Stimulated activated CD8-positive, alpha-beta memory T cell treated with anti-CD3 and anti-CD28 coated beads, Interleukin-4, amount 100 ng/mL, for 4 hours (primary cell): ENCODE measurements at places on chromosomes 1 and 21.

GRCh38 chr1:92900539-92900938, 60.7 kb downstream of the DIPK1A start:
- no peak for DNase-seq

GRCh38 chr1:225772848-225773247, 4.8 kb upstream of the SRP9 start:
- no peak for DNase-seq

DNA sequence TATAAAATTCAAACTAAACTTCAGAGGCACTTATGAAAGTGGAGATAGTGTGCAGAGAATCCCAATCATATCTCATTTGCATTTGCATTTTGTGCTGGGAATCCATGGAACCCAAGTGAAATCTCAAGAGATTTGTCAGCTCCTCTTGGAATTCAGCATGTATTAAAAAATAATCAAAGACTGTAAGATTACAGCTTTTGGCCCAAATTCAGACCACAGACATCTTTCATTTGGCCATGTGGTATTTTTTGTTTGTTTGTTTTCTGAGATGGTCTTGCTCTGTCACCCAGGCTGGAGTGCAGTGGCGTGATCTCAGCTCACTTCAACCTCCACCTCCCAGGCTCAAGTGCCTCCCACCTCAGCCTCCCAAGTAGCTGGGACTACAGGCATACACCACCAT, 3.8 kb upstream of the CACYBP start:
- DNase-seq = no peak

GRCh38 chr21:15221799-15222386, 157.1 kb upstream of the NRIP1 start:
- no peak for DNase-seq

DNA sequence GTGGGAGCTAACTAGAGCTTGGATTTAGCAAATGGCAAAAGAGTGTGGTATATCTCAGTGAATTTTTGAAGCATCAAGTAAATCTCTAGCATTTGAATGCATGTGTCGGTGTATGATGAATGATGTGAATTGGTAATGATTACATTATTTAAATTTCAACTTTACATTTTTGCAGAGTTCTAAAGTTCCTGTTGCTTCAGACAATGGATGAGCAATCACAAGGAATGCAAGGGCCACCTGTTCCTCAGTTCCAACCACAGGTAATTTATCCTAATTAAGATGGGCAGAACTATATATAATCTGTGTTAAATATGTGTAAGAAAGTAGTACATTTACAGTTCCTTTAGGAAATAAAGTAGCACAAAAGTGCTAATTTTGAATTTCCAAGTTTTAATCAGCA, 75.6 kb downstream of the NEK7 start:
- no peak for DNase-seq

- no peak for DNase-seq
These were observed 37.1 kb upstream of the CTTNBP2NL start for GRCh38 chr1:112358798-112359408.

DNA sequence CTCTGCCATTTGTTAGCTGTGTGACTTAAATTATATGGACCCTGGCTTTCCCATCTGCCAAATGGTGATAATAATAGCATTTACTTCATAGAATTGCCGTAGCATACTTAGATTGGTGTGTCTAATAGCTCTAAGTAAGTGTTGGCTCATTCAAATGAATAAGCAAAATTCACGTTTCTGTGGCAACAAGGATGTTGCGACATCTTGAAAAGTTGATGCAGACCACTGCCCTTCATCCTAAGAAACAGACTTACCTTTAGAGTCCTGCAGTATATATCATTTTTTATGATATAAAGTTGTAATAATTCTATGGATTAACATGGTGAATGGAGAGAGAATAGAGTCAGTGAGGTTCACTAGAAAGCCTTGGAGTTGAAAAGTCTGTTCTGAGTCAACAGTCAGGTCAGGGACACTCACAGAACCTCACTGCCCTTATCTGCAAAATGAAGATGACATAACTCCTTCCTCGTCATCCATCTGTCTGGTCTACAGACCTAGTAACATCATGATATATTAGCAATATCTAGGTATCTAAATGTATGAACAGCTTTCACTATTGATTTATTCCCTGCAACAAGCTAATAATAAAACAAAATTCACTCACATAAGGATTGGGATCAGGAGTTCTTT, 167.3 kb upstream of the C8B start:
- DNase-seq = no peak

GRCh38 chr1:115142616-115143015, 53.3 kb upstream of the TSPAN2 start:
- DNase-seq = no peak

DNA sequence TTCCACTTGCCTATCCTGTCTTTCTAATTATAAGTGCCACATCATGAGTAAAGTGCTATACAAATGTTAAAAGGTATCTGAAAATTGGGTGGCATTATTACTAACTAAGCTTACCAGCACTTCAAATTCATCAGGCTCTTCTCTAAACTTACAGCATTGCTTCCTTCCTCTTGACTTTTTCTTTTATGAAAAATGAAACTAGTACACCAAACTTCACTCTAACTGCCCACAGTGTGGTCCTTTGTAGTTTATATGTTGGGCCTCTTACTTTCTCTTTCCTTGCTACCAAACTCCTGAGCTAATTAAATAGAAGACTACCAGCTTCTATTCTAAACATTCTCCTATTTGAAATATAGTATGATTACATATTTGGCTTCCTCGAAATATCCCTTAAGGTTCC, 81.8 kb downstream of the NOTCH2 start:
- no peak for DNase-seq

DNA sequence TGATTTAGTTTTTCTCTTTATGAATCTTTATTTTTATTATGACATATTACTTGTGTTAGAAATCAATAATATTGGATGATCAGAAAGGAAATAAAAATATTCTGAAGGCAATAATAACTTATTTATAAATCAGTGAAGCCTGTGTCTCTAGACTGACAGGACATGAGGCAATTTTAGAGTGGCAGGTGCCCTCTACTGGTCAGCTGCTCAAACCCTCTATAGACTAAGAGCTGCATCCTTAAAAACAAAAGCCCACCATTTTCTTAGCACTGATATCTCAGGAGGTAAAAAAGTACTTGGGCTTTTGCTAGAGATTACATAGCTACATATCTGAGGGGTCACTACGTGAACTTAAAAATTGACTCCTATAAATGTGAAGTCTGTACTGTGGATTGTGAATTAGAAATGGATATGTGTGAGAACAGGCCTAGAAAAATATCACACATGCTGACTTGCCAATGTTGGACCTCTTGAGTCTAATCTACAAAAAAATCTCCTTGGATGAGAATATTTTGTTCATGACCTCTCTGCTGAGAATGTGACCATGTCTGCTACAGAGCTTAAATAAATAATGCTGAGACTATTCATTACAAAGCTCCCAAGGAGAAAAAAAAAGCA, 597.9 kb upstream of the ADAMTS5 start:
- DNase-seq = no peak

- no peak for DNase-seq
These were observed 331.3 kb upstream of the SNX7 start for GRCh38 chr1:98330224-98330623.

DNA sequence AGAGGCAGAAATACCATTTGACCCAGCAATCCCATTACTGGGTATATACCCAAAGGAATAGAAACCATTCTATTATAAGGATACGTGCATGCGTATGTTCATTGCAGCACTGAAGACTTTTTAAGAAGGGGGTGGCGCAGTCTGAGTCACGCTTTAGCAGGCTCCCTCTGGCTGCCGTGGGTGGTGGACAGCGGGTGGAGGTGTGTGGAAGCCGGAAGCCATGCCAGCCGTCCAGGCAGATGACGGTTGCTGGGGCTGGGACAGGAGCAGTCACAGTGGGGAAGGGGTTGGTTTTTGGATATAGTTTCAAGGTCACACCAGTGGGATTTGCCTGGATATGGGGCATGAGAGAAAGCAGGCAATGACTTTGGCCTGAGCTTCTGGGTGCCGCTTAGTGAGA, 270.5 kb downstream of the GRIK3 start:
- DNase-seq = no peak

GRCh38 chr21:33801424-33802405, 113.9 kb downstream of the ATP5PO start:
- no peak for DNase-seq

- DNase-seq = no peak
These were observed 22.2 kb upstream of the GNG12 start for GRCh38 chr1:67855444-67855843.

DNA sequence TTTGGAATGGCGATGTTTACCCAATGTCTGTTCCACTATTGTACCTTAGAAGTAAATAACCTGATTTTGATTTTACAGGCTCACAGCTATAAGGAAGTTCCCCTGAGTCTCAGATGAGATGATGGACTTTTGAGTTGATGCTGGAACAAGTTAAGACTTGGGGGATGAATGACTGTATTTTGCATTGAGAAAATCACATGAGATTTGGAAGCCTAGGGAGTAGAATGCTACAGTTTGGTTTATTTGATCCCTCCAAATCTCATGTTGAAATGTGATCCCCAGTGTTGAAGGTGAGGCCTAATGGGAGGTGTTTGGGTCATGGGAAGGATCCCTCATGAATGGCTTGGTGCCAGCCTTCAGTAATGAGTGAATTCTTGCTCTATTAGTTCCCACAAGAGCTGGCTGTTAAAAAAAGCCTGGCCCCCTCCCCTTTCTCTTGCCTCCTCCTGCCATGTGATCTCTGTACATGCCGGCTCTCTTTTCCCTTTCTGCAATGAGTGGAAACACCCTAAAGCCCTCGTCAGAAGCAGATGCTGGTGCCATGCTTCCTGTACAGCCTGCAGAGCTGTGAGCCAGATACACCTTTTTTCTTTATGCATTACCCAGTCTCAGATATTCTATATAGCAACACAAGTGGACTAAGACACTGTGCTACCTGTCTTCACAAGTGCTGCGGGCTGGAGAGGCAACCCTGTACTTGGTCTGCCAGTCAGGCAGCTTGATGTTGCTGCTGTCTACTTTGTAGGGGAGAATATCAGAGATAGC, 77.0 kb upstream of the TLR5 start:
- no peak for DNase-seq

DNA sequence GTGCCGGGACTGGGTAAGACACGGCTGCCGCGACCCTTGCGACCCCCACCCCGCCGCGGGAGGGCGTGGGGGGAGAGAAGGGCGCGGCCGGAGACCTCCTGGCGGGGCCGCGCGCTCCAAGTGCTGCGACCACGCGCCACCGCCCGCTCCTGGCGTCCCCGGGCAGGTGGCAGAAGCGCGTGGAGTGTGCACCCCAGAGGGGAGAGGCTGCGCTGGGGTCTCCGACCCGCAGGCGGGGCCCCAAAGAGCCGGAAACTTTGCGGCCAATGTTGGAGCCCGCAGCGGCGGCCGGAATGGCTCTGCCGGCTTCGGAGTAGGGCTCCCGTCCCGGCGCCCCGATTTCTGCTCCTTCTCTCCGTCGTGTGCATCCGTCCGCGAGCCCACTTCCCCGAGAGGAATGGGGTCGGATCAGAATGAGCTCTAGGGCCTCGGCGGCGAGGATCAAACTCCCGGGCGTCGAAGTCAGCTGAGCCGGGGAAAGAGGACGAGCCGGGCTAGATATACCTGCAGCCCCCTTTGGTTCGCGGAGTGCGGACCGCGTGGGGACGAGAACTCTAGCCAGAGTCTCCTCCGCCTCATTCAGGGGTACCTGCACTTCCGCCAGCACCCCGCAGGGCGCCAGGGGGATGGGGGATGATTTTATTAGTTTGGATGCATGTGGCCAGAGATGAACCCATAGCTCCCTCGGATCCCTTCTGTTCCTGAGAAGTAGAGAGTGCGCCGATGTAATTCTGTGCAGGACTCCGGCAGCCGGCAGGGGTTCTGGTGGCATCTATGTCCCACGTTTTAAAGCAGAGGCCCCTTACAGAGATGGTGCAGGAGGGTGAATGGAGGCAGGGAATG, 751 bp downstream of the STUM start:
- no peak for DNase-seq

DNA sequence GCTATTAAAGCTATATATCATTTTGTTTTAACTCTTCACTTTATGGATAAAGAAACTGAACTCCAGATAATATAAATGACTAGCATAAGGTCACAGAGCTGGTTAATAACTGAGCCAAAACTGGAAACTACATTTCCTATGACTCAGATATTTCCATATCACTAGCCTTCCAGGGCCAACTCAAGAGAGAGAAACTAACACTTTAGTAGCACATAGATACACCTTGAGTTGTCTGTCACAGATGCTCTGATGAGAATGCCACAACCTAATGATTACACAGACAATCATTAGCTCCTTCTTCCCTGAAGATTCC, 40.7 kb downstream of the NME7 start:
- DNase-seq = no peak

DNA sequence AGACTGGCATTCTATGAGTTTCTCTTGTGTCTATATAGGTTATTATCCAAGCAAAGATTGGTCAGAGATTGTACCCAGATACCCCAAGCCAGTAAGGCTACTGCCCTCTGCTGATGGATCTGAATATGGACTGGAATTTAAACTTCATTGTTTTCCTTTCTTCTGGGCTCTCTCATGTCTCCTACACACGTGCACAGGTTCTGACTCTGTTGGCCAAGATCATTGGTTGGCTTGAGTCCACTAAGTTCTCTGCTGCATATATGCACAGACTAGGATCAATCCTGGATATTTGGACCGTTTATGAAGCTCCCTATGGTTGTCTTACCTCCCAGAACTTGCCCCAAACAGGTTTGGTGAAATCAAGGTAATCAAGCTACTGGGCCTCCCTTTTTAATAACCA, 69.7 kb downstream of the CC2D1B start:
- no peak for DNase-seq

GRCh38 chr1:173122344-173122935, 71.7 kb upstream of the TNFSF18 start:
- DNase-seq = no peak

DNA sequence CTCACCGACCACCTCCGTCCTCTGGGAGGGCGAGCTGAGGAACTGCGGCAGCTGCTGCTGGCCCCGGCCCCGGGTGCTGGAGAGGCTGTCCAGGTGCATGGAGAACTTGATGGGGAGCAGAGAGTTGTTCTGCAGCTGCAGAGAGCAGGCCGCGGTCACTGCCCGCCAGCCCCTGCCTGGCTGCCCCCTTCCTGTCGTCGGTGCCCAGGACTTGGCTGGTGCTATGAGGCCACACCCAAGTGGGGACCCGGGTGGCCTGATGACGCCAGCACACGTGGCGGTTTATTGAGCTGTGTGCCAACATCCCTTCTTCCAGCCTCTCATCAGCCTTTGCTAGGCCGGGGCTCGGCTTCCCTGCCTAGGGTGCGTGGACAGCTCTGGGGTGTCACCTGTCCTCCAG, 5.3 kb upstream of the TMEM52 start:
- DNase-seq = no peak

DNA sequence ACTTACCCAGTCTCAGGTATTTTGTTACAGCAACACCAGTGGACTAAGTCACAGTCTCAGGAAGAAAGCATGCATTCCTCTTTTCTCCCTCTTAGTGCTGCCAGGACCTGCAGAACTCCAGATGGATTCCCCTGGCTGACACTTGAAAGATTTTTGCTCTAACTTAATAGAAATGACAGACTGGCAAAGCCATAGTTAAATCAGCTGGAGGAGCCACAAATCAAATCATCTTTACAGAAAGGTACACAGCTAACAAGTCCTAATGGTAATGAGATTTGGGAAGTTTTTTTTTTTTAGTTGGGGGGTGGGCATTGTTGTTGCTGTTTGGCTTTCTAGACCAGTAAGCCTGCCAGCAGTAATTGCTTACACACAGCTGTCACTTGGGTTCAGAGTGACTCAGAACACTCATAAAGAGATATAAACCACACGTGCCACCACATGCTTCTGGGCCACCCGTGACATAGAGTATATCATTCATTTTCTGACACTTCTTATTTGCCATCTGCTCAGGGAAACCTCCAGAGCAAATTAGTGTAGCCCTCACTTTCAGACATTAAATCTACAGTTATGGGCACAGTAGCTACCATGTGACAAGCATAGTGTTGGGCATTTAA, 72.4 kb downstream of the FH start:
- DNase-seq = no peak
